Activated CD8-positive, alpha-beta T cell treated with anti-CD3 and anti-CD28 coated beads for 36 hours (primary cell): ENCODE measurements at places on chromosomes 12 and 14.
A peak's percentile ranks its signal among the peaks of the same experiment; 100 is the strongest.

DNA sequence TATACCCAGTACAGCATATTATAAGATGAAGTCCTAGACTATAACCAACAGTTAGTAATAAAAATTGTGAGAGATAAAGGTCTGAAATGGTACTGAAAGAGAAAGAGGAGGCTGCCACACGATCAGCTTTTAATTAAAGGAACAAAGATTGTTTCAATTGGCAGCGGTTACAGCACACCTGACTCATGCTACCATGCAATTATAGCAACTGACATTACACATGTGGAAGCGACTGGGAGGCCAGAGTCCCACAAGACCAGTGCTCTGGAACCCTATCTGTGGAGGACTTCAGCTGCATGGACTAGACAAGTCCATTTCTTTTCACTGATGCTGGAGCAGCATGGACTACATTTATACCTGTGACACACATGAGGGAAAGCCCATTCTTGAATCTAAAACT is 55.2 kb downstream of the SEL1L start:
- no peak for DNase-seq

DNA sequence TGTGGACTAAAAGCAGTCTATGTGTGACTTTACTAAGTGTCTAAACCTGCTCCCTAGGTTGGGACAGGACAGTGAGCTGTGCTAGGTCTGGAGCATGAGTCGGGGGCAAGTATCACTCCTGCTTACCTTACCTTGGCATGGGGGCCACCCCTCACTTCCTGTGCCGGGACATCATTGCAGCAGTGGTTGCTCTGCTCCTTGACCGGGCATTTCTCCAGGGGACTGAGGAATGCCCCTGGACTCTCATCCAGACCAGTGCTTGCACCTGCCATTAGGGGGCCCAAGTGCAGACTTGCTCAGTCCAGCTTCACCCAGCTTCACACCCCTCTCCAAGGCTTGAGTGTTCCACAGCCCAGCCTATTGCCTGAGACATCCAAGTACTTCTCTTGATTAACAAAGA is 84.7 kb upstream of the NELL2 start:
- no peak for DNase-seq

- DNase-seq, result no peak
Measured at GRCh38 chr14:93834699-93835371, 46.5 kb upstream of the PRIMA1 start.

DNA sequence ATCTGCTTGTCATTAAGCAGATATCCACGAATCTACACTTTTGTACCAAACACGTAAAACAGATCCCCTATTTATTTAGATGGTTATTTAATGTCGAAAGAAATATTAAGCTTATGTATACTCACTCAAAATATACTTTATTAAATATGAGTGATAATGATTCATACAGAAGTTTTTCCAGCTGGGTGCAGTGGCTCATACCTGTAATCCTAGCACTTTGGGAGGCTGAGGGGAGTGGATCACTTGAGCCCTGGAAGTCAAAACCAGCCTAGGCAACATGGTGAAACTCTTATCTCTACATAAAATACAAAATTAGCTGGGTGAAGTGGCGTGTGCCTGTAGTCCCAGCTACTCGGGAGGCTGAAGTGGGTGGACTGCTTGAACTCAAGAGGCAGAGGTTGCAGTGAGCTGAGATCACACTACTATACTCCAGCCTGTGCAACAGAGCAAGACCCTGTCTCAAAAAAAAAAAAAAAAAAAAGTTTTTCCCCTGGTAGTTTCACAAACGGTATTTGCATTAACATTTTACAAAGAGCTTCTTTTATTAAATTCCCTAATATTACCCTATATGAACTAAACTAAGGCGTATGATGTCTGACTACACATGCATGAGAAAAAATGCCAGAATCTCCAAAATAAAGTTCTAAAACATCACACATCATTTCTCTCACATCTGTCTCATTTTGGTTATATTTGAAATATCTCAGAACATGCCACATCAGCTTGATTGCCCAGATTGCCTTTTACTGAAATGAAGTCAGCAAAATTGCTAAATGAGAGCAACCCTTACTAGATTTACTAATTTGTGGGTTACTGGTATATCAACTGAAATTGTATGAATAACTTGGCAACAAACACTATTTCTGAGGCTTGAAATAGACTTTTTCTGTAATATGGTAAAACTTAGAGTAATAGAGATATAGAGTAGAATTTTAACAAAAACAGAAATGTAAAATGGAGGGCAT is 74.9 kb downstream of the PAWR start:
- DNase-seq, result no peak

DNA sequence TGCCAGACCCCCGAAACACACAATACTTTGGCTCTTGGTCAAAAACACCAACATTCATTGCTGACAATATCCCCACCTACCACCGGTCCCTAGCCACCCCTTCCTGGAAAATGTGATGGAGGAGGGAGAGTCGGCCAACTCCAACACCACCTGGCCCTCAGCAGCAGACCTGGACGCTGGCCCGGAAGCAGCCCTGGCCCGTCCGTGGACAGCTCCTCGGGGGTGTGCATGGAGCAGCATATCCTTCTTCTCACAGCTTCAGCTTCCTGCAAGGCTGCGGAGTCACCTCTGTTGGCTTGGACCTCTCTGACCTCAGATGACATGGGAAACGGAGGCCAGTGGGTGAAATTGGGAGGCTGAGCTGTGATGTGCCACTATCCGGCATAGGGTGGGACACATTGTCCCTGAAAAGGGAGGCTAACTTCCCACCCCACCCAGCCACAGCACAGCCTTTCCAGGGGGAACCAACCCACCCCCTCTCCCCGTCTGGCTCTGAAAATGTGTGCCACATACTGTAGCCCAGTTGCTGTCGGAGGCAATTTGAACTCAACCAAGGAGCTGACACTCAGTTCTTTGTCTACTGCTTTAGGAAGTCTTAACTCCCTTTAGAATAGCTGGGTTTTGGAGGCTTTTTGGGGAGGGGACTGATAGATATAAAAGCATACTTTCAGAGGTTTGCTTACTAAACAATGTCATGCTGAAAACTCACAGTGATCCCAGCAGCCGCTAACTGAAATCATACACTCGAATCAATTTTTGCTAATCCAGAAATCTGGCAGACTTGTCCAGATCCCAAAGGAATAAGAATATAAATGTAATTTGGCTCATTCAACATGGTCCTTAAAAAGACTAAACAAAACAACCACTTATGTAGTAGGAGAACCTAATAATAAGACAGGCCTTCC is 43.1 kb upstream of the LTA4H start:
- no peak for DNase-seq

- DNase-seq, result peak; percentile 80
Measured at GRCh38 chr12:1533602-1534304, 60.6 kb downstream of the FBXL14 start.

DNA sequence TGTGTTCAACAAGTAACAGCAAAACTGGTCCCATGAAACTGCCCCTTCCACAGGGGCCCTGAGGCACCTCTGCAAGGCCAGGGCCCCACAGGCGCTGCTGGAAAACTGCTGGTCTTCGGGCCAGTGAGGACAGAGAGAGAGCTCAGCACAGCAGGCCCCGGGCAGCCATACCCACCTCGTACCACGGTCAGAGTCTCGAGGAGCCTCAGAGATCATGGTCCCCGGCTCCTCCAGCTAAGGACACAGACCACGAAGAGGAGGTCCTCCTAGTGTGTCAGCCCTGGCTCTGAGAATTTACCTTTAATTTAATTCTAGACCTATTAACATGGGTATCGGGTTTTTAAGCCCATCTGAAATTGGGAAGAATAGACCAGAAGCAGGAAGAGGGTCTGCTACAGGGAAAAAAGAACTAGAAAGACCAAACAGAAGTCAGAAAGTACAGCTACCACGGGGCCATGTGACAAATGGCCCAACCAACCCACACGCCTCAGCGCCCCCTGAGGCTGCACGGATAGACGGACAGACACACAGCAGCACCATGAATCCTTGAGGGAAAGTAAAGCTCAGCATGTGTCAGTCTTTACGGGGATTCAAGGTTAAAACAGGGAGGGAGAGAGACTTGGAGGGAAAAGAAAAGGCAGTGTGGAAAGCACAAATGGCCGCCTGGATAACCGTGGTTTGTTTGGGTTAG is 22.9 kb downstream of the ANKRD9 start:
- DNase-seq, result no peak

DNA sequence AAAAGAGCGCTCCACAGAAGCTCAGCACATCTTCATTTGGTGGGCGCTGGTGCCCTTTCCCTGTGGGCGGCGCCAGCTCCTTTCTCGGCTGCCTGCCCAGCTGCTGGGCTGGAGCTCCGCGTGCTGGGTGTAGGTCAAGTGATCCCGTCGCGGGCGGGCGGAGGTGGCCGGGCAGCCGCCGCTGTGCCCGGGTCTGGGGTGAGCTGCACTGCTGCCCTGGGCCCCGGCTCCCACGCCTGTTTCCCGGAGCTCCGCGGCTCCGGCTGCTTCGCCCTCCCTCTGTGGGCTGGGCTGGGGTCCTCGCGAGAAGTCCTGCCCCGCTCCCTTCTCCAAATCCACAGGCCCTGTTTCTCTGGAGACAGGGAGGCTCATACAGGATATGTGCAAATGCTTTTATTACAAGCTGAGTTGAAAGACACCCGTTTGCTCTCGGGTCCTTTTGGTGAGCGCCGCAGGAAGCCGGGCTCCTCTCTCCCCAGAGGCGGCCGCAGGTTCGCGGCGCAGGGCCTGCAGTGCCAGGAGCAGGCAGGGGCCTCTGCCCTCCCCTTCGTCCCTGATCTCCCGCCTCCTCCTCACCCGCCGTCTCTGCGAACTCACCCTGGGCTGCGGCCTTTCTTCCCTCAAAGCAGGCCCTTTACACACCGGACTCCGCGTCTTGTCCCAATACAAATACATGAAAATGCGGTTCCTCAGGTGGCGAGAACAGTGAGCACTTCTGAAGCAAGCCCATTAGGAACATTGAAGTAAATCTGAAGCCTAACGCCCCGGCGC is 67.8 kb upstream of the CAPRIN2 start:
- peak; percentile 45 for DNase-seq

DNA sequence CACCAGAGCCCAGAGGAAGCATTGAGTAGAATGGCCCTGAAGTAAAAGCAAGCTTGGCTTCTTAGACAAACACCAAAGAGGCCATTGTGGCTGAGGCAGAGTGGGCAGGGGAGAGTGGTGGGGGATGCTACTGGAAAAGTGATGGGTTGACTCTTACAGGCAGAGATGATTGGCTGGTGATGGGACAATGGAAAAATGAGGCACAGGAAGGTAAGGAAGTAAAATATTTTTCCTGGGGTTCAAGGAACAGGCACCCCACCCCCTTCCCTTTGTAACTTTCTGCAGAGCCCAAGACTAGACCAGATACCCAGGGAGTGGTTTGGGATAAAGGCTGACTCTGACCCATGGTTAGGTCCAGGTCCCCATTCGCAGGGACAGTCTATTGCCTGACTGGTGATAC is 34.9 kb upstream of the COL2A1 start:
- DNase-seq, result no peak

GRCh38 chr14:106507354-106507753 is 981.0 kb downstream of the TMEM121 start:
- DNase-seq, result peak; percentile 44

GRCh38 chr14:80927083-80927989 is 14.2 kb downstream of the CEP128 start:
- no peak for DNase-seq

- DNase-seq, result peak; percentile 70
Measured at GRCh38 chr12:128844031-128844635, 9.1 kb upstream of the GLT1D1 start.

DNA sequence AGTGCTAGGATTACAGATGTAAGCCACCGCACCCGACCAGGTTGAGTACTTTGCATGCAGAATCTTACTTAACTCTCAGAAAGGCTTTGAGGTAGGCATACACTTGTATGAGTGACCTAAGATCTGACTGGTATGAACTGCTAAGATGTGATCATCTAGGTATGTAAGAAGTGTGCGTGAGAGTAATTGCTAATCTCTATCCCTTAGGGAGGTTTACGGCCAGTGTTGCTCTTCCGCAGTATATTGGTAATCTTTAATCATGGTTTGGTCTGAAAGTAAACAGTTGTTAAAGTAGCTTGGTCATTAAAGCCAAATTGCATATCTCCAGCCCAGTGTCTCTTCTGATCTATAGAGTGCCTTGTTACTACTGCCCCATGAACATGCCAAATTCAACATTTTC is 7.8 kb downstream of the UNG start:
- no peak for DNase-seq

DNA sequence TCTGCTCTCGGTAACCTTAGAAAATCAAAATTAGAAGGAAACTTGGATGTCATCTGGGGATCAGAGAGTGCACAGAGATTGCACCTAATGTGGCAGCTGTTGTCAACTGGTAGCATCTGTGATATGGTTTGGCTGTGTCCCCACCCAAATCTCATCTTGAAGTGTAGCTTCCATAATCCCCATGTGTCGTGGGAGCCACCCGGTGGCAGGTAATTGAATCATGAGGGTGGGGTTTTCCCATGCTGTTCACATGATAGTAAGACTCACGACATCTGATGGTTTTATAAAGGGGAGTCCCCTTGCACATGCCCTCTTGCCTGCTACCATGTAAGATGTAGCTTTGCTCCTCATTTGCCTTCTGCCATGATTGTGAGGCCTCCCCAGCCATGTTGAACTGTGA is 127.7 kb upstream of the SRRM4 start:
- peak; percentile 32 for DNase-seq

DNA sequence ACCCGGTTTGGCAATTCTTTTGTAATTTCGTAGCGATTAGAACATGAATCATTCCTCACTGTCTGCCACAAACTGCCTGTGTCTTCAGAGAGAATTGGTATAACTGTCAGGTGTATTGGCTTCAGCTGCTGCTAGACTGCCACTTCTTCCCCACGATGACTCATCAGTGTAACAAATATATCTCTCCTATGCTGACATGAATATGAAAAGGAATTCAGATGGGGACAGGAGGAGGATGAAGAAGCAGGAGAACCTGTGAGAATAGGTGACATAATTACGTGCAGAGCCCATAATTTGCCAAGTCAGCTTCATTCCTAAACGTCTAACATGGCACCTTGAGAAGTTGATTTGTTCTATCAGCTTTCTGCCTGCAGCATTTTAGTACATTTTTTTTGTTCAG is 64.9 kb downstream of the FRMD6 start:
- no peak for DNase-seq

DNA sequence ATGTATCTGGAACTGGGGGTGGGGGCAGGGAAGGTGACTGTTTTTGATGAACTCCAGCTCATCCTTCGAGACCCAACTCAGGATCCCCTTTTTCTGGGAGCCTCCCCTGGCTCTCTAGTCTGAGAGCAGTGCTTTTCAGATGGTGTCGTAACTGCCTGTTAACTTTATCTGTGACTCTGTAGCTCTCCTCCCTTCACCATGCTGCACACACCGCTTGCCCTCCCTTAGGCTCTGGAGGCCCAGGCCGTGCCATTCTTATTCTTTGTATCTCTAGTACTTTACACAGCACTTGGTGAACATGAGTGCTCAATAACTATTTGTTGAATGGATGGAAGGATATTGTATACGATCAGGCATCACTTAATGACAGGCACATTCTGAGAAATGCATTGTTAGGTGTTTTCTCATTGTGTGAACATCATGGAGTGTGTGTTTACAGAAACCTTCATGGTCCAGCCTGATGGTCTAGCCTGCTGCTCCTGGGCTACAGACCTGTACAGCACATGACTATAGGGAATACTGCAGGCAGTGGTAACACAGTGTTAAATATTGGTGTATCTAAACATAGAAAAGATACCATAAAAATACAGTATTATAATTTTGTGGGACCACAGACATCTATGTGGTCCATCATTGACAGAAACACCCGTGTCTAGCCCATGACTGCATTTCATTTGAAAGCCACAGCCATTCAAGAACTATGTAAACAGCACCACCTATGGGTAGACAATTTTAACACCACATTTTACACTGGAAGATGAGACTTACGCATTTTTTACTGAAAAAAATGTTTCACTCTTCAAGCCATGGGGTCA is 91.8 kb downstream of the EML1 start:
- peak; percentile 33 for DNase-seq

GRCh38 chr12:4899364-4899763 is 10.3 kb upstream of the KCNA1 start:
- no peak for DNase-seq

GRCh38 chr12:114721266-114721665 is 37.3 kb upstream of the TBX3 start:
- no peak for DNase-seq
